Activated naive CD8-positive, alpha-beta T cell treated with anti-CD3 and anti-CD28 coated beads, Interleukin-2, amount 10 ng/mL, durations not matched to agents 7 days and 5 days (primary cell): ENCODE measurements at places on chromosomes 4 and X.

- DNase-seq: no peak
These were observed 38.6 kb downstream of the LNX1 start for GRCh38 chr4:53552711-53553110.

- no peak for DNase-seq
These were observed 152.9 kb downstream of the RTL3 start for GRCh38 chrX:78506248-78506647.

- DNase-seq: no peak
These were observed 75.6 kb downstream of the MAML3 start for GRCh38 chr4:140078366-140078765.

DNA sequence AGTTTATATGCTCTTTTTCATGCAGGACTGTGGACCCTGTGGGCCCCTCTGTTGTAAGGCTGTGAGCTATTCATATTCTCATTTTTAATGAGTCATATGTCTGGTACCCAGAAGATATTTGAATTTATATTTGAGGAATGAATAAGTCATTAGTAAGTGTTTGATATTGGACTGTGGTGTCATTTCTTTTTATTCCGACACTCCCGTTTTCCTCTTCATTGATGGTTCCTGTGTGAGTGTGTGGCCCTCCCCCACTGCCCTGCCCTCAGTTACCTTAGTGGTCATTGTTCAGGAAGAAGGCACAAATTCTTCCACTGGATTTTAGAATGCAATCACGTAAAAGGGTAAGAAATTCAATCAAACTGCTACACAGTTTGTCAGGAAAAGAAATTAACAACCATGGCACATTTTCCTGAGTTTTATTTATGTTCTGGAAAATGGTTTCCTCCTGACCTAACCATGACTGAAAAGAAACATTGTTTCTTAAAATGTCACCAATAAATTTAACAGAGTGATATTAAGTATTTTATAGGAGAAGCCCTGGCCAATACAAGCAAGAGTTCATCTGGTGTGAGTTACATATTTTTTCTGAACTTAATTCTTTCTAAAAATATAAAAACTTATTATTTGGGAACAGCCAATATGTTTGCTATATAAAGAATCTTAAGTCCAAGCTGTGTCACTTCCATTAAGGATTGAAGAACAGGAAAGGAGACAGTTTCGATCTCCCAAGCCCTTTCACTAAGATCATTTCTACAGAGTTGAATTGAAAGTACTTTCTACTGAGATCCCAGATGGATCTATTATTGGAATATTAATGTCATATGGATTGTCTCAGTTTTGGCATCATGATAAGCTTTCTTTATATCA lies 370.5 kb upstream of the ANXA10 start:
- DNase-seq: no peak

- DNase-seq: no peak
These were observed 177.8 kb downstream of the NPFFR2 start for GRCh38 chr4:72209600-72209999.

GRCh38 chr4:28310926-28311325 lies 1450.3 kb downstream of the STIM2 start:
- DNase-seq: no peak

- no peak for DNase-seq
These were observed 17.9 kb downstream of the ASMTL start for GRCh38 chrX:1434871-1435240.

GRCh38 chr4:122889726-122890125 lies 32.7 kb downstream of the NUDT6 start:
- no peak for DNase-seq

DNA sequence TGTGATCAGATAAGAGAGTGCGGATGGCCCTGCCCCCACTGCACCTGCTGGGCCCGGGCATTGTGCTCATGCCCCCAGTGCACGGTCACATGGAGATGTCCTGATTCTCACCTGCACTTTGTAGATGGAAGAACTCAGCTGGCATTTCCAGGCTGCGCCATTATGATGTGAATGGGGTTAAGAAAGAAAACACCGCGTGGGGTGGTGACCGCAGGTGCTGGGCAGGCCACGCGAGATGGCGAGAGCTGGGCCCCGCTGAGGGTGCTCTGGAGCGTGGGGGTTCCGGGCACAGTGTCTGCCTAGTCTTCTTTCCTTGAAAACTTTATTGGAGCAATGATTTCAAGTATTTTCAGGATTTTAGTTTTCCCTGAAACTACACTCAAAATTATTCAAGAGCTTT lies 17.8 kb upstream of the HGFAC start:
- no peak for DNase-seq

GRCh38 chr4:54659313-54659712 lies 1.6 kb downstream of the KIT start:
- DNase-seq: peak; percentile 25
